Stimulated activated CD4-positive, alpha-beta T cell treated with anti-CD3 and anti-CD28 coated beads, Interleukin-4, amount 100 ng/mL, for 4 hours (primary cell): ENCODE measurements at places on chromosomes 5 and 9.

GRCh38 chr5:160462167-160462566 lies 40.5 kb downstream of the PTTG1 start:
- DNase-seq, result no peak

GRCh38 chr5:81393783-81394718 lies at the start of gene ACOT12:
Gene ACOT12 (minus strand): TSS chr5:81394134. CDS start chr5:81394114, 20 bp downstream.
- no peak for DNase-seq

GRCh38 chr5:111119856-111120255 lies 27.7 kb downstream of the WDR36 start:
- no peak for DNase-seq

DNA sequence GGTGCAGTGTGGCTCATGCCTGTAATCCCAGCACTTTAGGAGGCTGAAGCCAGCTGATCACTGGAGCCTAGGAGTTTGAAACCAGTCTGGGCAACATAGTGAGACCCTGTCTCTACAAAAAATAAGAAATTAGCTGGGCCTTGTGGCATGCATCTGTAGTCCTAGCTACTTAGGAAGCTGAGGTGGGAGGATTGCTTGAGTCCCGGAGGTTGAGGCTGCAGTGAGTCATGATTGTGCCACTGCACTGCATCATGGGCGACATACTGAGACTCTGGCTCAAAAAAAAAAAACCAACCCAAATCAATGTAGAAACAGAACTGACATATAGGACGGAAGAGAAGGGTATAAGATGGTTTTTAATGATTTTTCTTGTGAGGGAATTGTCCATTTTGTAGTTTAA lies 27.7 kb downstream of the G3BP1 start:
- no peak for DNase-seq

- DNase-seq, result no peak
Observed at GRCh38 chr5:15326471-15326870, 173.5 kb upstream of the FBXL7 start.

GRCh38 chr9:129630967-129631673 lies 5.2 kb downstream of the NTMT1 start:
- DNase-seq, result no peak

DNA sequence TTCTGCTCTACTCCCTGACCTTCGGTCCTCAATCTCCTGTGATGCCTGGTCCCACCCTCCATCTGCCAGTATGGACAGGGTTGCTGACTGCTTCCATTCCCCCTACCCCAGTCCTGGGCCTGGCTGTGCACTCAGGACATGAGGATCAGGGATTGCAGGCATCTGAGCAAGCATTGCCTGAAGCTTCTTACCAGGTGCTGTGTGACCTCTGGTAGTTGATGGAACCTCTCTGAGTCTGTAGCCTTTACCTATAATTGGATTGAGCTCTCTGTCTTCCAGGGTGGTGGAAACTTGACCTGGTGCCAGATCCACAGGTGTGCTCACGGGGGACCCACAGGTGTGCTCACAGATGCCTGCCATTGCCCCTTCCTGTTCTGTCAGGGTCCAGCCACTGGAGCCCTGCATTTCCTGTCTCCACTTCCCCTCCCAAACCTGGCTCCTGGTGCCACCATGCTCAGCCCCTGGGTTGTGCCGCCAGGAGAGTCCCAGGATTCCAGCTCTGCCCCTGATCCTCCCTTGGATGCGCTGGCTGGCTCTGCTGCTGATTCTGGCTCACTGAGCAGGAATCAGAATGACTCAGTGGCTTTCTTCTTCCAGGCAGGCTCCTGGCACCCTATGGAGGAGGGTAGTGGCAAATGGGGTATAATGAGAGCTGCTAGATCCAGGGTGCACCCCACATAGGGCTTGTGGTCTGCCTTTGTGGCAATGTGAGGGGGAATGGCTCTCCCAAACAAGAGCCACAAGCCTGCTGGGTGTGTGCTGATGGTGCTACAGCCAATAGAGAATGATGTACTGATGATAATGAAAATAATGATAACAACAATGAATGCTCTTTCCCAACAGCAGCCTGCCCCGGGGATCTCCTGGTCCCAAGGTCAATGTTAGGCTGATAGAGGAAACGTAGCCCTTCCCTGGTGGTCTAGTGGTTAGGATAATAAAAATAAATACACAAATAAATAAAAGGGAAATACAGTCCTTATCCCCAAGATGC lies 35.2 kb upstream of the PSD2 start:
- DNase-seq, result no peak

DNA sequence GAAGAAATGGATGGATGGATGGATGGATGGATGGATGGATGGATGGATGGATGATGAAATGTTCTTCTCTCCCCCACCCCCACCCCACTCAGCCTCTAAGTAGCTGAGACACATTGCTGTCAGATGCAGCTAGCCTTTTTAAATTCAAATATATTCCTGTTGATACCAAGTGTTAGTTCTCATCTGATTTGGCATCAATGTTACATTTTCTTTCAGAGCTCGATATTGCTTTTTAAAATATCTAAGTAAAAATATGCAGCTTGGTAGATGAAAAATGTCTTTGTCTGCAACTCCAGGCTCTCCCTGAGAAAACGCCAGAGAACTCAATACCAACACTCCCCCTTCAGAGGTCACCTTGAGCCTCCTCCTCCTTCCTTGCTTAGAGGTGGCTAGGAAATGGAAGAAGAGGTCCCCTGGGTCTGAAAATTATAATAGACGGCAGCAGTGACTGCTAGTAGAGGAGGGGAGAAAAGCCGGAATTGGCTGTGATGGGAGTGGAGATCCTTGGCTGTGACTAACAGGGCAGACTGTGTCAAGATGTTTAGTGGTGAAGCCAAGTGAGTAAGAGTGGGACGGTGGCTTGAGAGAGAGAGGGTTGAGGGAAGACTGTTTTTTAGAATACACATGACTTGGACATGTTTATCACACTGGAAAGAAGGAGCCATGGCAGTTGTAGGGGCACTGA lies 156.0 kb downstream of the ZNF462 start:
- no peak for DNase-seq

DNA sequence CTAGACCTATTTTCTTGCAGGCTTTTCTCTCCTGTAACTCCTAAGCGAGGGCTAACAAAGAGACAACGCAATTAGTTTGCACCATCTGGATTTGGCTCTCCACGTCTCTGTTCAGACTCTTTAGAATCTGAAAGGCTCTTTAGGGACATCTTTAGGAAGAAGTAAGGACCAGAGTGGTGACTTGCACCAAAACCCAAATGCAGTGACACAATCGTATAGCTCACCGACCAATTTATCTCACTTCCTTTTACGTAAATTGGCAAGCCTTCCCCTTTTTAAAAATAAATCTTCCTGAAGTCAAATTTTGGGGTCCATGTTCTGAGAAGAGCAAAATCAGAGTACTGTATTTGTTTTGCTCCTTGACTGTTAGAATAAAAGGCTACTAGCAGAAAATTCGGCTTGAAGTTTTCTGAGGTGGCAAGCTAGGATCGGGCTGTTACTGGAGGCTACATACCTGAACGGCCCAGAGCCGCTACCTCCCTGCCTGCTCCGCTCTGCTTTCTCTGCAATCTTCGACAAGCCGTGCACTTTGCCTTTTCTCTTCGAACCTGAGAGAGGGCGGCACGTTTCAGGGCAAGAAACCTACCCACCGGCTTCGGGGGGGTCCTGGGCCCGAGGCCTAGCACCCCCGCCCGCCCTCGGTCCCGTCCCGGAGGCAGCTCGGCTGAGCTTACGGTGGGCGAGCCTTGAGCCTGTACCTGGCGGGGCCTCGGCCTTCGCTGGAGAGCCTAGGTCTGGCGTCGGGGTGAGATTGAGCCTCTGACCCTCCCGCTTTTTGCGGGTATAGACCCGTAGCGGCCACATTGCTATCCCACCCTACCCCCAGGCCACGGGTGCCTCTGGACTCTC lies 537 bp downstream of the MEIKIN start:
- DNase-seq, result no peak
